CD8-positive, alpha-beta memory T cell (primary cell): ENCODE measurements at places on chromosomes 16 and 17.
A peak's percentile ranks its signal among the peaks of the same experiment; 100 is the strongest.

DNA sequence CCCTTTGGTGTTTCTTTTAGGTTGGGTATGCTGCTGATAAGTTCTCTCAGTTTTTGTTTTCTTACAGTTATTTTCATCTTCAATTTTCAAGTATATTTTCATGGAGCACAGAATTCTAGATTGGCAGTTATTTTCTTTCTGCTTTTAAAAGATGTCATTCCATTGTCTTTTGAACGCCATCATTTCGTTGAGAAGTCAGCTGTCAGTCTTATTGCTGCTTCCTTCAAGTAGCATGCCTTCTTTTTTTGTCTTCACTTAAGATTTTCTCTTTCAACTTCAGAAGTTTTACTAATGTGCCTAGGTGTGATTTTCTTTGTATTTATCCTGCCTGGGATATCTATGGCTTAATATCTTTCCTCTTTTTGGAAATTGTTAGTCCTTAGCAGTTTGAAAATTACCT, 262.2 kb upstream of the PMFBP1 start:
- H3K4me3 ChIP-seq, result no peak overlapping the region
- no peaks in the 10 kb centered on the region for H3K36me3 ChIP-seq
- H3K4me1 ChIP-seq, result no peaks in the 10 kb centered on the region
- DNase-seq, result no peak

DNA sequence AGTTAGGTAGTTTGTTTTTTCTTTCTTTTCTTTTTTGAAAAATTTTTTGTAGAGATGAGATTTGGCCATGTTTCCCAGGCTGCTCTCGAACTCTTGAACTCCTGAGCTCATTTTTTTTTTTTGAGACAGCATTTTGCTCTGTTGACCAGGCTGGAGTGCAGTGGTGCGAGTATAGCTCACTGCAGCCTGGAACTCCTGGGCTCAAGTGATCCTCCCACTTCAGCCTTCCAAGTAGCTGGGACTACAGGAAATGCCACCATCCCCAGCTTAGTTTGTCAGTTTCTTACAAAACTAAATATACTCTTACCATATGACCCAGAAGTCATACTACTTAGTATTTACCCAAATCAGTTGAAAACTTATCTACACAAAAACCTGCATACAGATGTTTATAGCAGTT, 14.4 kb upstream of the FBXO47 start:
- no peaks in the 10 kb centered on the region for H3K27me3 ChIP-seq
- H3K4me3 ChIP-seq, result no peak overlapping the region
- DNase-seq, result no peak

DNA sequence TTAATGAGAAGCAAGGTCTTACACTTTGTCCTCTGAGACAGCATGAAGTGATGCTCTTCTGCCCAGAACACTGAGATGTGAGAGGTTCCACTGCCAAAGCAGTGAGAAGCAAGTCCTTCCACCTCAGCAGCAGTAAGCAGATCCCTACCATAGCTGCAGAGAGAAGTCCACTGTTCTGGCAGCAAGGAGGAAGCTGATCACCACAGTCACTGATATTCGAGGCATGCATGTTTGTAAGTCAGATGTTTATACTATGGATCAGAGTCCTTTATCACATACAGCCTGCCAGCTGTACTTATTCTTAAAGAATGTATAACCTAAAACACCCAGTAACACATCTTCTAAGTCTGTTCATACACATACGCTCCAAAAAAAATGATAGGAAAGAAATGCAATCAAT, 18.2 kb upstream of the METTL2A start:
- no peaks in the 10 kb centered on the region for H3K27me3 ChIP-seq
- H3K4me3 ChIP-seq, result no peak overlapping the region
- H3K27ac ChIP-seq, result no peak overlapping the region
- H3K4me1 ChIP-seq, result no peaks in the 10 kb centered on the region

GRCh38 chr17:10415161-10415560, 6.6 kb downstream of the MYH8 start:
- H3K27me3 ChIP-seq, result no peaks in the 10 kb centered on the region
- no peaks in the 10 kb centered on the region for H3K4me1 ChIP-seq
- no peak overlapping the region for H3K4me3 ChIP-seq

GRCh38 chr16:10562361-10562899, 18.0 kb downstream of the EMP2 start:
- no peak overlapping the region for H3K27ac ChIP-seq
- no peaks in the 10 kb centered on the region for H3K4me1 ChIP-seq
- H3K4me3 ChIP-seq, result no peak overlapping the region

- no peaks in the 10 kb centered on the region for H3K27me3 ChIP-seq
- no peak for DNase-seq
- H3K4me3 ChIP-seq, result no peak overlapping the region
- H3K36me3 ChIP-seq, result no peaks in the 10 kb centered on the region
- no peak overlapping the region for H3K27ac ChIP-seq
These were observed 318.4 kb downstream of the HAPSTR1 start for GRCh38 chr16:9409560-9410493.

DNA sequence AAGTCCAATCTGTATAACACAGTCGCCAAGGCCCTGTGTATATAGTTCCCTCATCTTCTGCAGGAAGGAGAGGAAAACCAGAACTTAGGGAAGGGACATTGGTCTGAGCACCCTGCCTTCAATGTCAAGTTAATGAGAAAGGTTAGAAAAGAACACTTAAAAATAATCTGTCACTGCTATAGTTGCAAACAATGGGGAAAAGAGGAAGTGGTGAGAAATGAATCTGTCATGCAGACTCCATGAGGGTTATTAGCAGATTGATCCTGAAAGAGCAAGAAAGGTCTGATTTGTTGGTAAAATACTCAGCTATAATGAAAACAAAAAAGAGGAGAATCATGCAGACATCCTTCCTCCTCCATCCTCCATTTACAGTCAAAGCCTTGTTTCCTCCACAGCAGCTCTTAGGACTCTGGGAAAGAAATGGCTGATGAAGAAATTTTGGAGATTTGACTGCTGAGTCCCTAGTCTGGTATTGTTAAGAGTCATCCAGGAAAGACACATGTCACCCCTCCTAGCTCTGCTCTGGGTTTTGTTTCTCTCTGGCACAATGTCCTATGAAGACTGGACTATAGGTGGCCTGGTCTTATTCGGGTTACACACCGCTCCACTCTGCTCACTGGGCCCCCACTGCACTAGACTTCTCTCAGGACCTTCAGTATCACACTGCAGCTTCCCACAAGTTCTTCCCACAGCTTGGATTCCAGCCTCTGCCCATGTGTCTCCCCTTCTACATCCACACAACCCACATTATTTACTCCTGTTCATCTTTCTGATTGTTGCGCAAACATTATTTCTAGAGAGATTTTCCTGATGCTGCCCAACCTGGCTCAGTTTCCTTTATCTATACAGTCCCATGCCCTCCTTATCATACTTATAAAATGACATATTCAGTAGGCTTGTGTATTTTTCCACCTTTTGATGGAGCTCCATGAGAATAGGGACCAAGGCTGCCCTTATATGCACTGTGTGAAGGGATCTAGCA, 56.5 kb upstream of the XYLT1 start:
- H3K27me3 ChIP-seq, result no peaks in the 10 kb centered on the region
- H3K4me3 ChIP-seq, result no peak overlapping the region
- no peaks in the 10 kb centered on the region for H3K36me3 ChIP-seq

- H3K27ac ChIP-seq, result peak within 1 kb of the TSS; percentile 53
- no peaks in the 10 kb centered on the region for H3K27me3 ChIP-seq
- H3K36me3 ChIP-seq, result peaks cover 7% of the 10 kb centered on the region
- peak; percentile 93 for DNase-seq
- peaks cover 28% of the 10 kb centered on the region for H3K4me1 ChIP-seq
- H3K4me3 ChIP-seq, result peak within 1 kb of the TSS; percentile 88
These were observed at the start of gene TSEN54 for GRCh38 chr17:75516255-75516618. Gene TSEN54, plus strand, starts transcription at chr17:75516528. Its CDS starts 33 bp downstream, at chr17:75516561.

DNA sequence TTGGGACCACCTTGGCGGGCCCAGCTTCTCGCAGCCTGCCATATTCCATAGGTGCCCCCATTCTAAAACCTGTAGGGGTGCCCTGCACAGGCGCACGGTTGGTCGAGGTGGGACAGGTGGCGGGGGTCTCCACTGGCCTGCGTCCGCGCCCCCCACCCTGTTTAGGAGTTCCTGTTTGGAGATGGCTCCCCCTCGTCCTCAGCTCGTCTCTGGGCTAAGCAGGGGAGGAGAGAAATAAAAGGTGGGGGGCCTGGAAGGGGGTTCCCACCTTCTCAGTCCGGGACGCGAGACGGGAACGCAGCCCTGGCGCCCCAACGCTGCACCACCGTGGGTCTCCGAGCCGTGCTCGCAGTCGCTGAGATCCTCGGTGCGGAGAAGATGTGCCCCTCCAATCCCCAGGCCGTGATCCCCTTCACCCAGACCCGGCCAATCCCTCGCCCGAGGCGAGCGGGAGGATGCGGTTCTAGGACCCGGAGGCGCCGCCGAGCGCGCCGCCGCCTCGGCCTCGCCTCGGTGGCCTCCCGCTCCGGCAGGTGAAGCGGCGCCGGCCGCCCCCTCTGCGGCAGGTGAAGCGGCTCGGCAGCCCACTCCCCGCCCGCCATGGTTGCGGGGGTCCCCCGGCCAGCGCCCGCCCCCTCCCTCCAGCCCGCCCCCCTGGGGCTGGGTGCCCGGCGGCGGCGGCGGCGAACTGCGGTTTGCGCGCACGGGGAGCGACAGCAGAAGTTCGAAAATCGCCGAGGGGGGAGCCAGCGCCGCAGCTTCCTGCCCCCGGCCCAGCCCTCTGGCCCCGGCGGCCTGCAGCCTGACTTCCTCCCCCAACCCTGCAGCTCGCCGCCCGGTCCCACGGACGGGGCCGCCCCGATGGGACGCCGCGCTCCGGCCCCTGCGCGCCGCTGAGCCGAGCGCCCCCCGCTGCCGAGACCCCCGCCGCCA, at the start of gene FMNL1:
Gene FMNL1, plus strand, starts transcription at position 805 of the 933 bp plus-strand sequence. CDS start 240 bp downstream, outside the sequence.
- H3K36me3 ChIP-seq, result peaks cover 7% of the 10 kb centered on the region
- peak; percentile 57 for DNase-seq
- peaks cover 40% of the 10 kb centered on the region for H3K4me1 ChIP-seq
- H3K27ac ChIP-seq, result peak within 1 kb of the TSS; percentile 98
